ENCODE measurements at places on chromosomes 12 and 14.

GRCh38 chr14:103894034-103894722, 34.1 kb upstream of the TDRD9 start:
- no peak for DNase-seq

DNA sequence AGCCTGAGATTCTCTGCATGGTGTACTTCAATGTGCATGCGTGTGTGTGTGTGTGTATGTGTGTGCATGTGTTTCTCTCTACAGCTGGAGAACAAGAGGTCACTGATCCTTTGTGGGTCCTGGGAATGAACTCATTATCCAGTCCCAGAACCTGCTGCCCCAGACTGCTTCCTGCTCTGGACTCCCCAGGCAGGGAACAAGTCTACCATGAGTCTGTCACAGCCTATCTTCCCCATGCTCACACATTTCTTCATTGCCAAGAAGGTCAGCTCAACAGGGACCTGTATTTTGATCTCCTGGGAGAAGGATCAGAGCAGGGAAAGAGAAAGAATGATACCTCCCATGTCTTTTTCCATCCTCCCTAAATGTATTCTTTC, 2.9 kb upstream of the AGAP2 start:
- DNase-seq = no peak

DNA sequence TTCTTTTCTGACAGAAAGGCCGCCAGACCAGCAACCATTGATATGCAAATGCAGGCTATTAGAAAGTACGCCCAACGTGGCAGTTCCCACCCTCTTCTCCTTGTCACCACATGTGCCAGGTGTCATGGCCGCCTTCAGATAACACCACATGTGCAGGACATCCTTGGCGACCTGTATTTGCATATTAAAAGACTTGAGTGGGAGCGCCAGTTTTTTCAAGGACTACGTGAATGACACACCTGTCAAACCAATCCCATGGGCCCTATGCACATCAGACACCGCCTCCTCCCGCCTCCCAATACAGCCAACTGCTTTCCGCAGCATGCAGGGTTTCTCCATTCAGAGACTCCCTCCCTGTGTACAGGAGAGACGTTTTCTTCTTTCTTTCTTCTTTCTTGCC, 318.6 kb upstream of the FAR2 start:
- DNase-seq = no peak

GRCh38 chr12:83985084-83985483, 927.5 kb downstream of the SLC6A15 start:
- DNase-seq = no peak

DNA sequence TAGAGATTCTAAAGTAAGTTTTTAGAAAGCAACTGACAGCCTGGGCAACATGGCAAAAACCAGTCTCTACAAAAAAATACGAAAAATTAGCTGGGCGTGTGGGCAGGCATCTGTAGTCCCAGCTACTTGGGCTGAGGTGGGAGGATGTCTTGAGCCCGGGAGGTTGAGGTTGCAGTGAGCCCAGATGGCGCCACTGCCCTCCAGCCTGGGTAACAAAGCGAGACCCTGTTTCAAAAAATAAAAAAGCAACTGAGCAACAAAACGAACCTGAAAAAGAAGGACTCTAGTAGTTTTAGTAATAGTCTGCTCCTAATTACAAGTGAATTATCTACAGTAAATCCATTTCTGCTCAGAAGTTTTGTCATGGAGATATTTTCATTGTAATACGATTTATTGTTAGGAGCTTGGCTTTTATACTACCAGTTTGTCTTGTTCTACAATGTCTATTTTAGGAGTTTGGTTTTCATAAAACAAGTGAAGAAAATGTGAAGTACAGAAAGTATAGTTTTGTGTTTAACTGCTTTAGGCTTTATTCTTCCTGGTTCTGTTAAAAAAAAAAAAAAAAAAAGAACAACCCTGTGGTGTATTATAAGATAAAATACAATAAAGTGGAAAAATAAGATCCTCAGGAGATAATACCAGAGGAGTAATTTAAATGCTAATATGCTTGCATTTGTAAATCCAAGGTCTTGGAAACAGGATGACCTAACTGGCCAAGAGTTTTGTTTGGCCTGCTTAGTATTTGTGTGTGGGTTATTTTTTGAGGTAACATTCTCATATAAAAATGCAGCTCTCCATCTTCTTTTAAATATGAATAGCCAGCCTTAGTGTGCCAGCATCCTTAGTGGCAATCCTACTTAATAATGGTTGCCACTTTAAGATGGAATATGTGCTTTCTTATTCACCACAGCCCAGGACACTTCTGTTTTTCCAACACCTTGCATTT, 2.8 kb downstream of the TMX1 start:
- no peak for DNase-seq

DNA sequence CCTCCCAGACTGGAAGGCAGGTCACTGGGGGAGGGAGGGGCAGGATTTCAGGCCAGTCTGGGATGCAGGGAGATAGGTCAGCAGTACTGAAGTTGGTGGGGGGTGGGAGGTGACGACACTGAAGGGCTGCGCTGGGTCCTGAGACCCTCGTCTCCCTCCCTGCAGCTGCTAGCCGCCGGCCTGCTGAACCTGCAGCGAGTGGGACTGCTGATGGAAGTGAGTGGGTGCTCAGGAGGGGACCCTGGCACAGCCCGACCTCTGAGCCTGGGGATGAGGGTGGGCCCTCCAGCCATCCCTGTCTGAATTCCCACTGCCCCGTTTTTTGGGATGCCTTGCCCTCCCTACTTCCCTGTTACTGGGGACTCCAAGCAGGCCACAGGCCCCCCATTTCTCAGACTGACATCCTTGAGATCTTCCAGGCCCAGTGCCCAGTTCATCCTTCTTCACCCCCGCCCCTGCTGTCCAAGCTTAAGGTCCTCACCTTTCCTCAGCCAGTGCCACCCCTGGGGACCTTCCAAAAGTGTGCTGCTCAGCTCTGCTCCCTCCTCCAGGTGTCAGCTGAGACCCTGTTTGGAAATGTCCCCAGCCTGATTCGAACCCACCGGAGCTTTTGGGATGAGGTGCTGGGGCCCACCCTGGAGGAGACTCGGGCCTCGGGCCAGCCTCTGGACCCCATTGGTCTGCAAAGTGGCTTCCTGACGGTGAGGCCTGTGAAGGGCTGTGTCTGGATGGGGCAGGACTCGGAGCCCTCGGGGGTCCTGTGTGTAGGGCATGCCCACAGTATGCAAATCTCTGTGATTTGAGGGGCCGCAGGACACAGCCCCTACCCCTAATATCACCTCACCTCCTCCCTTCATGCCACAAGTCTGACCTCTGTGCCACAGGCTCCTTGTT, 5.5 kb downstream of the PLEKHG6 start:
- DNase-seq = no peak

GRCh38 chr12:82880442-82880901, 193.8 kb downstream of the TMTC2 start:
- DNase-seq = no peak

DNA sequence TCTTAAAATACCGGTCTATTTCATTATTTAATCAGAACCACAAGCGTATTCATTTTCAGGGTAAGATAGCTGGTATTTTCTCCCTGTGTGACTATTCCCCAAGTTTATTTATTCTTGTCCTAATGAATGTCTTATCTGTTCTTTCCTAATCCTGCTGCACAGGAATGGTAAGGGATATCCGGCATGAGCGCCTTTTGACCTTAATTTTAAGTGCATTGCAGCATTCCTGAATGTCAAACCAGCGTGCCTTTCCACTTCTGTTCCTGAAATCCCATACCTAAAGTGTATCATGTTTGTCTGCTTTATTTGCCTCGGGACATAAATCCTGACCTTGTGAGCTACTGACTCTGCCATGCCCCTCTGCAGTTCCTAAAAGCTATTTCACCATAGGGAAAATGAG, 1713.2 kb upstream of the FLRT2 start:
- no peak for DNase-seq

- no peak for DNase-seq
These were observed 448 bp downstream of the TSPAN9 start for GRCh38 chr12:3077572-3078081.

- DNase-seq = no peak
These were observed 203.5 kb downstream of the ANO6 start for GRCh38 chr12:45419317-45419814.

- no peak for DNase-seq
These were observed 188.4 kb upstream of the OTX2 start for GRCh38 chr14:56998728-56999127.

GRCh38 chr12:93273834-93274564, 103.7 kb upstream of the NUDT4 start:
- no peak for DNase-seq

- no peak for DNase-seq
These were observed 240.5 kb downstream of the PPFIA2 start for GRCh38 chr12:81518638-81519037.

- no peak for DNase-seq
These were observed 19.3 kb downstream of the CPM start for GRCh38 chr12:68913682-68914081.

- no peak for DNase-seq
These were observed 34.2 kb downstream of the BICD1 start for GRCh38 chr12:32140877-32141276.

DNA sequence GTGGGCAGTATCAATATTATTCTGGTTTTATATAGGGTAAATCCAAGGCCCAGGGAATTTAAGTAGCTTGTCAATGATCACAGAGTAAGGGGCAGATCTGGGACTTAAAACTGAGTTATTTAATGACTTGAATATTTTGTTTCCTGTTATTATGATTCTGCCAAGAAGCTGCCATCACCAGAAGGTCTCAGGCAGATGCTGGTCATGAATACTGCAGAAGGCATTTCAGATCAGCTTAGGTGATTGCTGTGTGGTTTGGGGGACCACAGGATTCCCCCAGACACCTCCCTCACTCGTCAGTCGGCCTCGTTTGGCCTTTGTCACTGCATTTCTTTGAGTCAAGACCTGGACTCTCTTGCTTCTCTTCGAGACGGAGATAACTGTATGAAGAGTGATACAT, 47.7 kb upstream of the EVL start:
- DNase-seq = no peak

DNA sequence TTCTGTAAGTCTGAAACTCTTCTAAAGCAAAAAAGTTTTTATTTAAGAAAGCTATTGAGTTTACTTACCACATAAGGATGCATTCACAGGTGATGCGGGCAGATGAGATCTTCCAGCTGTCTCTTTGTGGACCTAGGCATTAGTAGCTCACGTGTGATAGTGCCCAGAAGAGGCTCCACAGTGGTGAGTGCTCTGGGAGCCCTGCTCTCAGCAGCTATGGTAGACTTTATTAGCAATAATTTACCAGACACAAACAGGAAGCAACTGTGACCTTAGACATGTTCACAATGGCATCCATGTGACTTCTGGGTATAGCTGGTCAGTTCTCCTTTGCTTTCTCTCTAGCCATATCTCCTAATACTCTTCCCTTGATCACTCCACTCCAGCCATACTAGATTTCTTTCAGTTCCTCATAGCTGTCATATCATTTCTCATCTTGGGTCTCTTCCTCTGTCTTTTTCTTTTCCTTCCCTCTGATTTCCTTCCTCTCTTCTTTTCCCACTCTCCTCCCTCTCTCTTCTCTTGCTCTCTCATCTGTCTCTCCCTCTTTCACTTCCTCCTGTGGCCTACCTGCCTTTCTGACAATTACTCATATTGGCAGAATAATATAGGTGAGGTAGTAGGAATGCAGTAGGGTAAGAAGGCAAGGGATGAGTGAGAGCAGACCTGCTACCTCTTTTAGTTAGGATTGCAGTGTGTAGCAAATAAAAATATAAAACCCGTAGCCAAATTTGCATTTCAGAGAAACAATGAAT, 75.2 kb upstream of the SCAF11 start:
- no peak for DNase-seq

GRCh38 chr12:53115891-53116648, 12.8 kb downstream of the SOAT2 start:
- DNase-seq = no peak

- no peak for DNase-seq
These were observed 93.8 kb downstream of the GALC start for GRCh38 chr14:87899228-87899627.

GRCh38 chr12:105337391-105337790, 6.9 kb downstream of the C12orf75 start:
- no peak for DNase-seq

Measured in stimulated activated naive CD4-positive, alpha-beta T cell treated with Interleukin-2 at 50 U/mL for 16 hours (primary cell).